ENCODE measurements at places on chromosomes 3 and 15.

- no peak for DNase-seq
Observed at GRCh38 chr3:64975147-64975546, 287.3 kb upstream of the ADAMTS9 start.

DNA sequence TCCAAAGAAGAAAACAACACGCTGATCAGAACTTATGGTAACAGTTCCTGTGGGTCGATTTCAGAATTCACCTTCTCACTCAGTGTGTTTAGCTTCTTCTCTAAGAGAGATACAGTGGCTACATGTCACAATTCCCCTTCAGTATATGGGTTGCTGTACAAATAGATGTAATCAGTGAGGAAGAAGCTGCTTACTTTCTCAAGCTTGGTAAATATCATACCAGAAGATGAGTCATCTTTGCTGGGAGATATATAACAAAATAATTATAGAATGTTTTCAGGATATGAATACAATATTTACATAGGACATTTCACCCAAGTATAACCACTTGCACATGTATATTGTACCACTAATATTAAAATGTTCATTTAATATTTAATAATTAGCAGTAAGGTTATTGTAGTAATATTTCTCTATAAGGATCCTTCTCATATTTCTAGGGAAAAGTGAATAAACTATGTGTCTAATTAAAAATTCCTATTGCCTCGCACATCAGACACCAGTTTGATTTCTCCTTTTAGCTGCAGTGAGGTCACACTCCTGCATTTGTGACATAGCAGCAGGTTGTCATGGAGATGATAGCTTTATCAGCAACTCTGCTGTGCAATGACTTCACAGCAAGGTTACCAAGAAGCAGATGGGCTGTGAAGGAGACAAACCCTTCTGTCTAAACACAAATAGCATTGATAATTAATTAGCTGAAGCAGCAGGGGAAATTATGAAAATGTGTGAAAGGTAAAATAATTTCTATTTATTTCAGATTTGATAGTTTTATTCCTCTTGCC, 211.4 kb downstream of the TUSC7 start:
- peak; percentile 35 for DNase-seq

DNA sequence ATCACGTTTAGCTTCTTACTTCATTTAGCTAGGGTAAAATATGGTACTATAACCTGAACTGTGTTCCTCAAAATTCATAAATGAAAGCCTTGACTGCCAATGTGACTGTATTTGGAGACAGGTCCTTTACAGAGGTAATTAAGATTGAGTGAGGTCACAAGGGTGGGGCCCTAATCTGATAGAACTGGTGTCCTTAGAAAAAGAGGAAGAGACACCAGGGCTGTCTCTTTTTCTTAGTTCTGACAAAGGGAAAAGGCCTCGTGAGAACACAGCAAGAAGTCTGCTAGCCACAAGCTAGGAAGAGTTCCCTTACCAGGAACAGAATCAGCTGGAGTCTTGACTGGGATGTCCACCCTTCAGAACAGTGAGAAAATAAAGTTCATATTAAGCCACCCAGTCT, 162.7 kb downstream of the GMNC start:
- no peak for DNase-seq

DNA sequence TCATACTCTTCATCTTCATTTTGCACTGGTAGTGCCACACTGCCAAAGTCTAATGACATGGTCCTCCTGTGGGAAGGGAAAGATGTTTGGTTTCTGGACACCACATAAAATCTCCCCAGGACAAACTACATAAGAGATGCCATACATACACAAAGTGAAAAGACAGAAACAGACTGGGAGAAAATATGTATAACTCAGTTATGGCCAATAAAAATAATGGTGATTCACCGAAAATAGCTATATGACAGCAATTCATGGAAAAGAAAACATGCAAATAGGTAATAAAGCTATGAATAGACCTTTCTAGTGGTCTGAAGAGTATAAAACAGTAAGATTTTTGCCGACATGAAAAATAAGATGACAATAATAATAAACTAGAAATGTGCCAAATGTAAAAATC, 5.3 kb downstream of the CEP152 start:
- DNase-seq: no peak

- DNase-seq: no peak
Observed at GRCh38 chr15:34213690-34214089, 3.8 kb upstream of the KATNBL1 start.

DNA sequence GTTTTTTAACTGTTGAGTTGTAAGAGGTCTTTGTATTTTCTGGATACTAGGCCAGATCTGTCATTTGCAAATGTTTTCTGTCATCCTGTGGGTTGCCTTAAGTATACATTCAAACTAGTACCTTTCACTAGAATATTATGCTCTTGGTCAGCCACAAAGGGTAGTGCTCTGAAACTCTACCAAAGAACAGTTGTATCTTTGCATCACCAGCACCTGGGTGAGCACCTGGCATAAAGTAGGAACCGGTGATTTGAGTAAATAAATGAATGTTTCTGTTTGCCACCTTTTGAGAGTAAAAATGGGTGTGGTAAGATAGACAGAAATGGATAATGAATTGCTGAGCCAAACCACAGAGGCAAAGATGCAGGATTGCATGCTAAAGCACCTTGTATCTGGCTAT, 98.7 kb downstream of the SLCO3A1 start:
- no peak for DNase-seq

- no peak for DNase-seq
Observed at GRCh38 chr3:100426067-100426682, 24.8 kb downstream of the LNP1 start.

Measured in LNCaP clone FGC (cell line).